ENCODE measurements at places on chromosomes 3 and 15.

- DNase-seq, result no peak
Measured at GRCh38 chr15:33448961-33449606, 138.3 kb downstream of the RYR3 start.

GRCh38 chr3:66394019-66394752 lies 106.6 kb downstream of the LRIG1 start:
- DNase-seq, result peak; percentile 28

DNA sequence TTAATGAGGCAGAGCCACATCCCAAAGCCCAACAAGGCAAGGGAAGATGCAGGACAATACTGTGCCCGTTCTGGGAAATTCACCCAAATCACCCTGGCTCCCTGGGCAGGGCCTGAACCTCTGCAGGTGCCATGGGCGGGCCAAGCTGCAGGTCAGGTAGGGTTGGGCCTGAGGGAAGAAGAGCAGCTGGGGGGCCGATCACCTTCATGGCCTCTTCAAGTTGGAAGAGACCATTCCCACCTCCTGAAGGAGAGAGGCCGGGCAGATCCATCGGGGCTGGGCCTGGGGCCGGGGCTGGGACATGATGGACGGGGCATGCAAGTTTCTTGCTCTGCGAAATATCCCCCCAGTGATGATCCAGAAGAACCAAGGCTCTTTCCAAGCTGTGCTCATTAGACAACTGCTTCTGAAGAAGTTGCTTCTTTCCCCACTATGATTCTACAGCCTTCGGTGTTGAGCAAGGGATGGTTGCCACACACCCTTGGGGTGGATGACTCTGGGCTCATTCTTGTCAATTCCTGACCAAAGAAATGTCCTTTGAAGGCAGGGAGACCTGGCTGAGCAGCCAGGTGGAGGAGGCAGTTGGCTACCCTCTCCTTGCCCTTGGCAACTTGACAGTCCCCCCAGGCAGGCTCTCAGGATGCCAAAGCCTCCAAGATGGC lies 38.2 kb downstream of the KLHL25 start:
- no peak for DNase-seq

DNA sequence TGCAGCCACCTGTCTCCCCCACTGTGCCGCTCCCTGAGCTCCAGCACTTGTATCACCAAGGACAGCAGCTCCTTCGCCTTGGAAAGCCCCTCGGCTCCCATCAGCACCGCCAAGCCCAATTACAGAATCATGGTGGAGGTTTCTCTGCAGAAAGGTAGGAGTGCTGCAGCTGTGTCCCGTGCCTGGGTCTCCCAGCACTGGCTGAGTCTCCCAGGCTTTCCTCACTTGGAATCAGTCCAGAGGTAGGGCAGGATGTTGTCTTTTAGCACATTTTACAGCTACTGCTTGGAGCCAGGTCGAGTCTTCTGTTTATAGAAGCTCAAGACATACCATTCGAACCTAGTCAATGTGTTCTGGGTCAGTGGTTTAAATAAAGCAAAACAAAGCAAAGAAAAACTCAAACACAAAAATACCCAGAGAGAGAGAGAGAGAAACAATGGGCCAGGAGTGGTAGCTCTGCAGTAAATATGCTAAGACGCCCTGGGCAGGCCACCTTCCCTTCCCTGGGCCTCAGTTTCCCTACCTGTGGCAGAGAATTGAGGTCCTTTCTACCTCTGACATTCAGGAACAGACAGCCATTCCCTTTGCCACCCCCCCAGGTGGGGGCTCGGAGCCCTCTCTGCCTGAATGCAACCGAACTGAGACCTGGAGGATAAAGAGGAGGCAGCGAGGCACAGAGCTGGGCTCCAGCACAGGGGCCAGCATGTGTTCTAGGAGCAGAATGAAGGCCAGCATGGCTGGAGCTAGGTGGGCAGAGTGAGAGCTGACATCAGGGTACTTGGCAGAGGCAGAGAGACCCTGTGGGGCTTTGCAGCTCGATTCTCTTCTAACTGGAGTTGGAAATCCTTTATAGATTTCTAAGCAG lies 44.1 kb downstream of the STARD5 start:
- no peak for DNase-seq

GRCh38 chr3:65761446-65762234 lies 277.1 kb downstream of the MAGI1 start:
- no peak for DNase-seq

GRCh38 chr3:40172560-40172959 lies 136.9 kb upstream of the EIF1B start:
- DNase-seq, result no peak

DNA sequence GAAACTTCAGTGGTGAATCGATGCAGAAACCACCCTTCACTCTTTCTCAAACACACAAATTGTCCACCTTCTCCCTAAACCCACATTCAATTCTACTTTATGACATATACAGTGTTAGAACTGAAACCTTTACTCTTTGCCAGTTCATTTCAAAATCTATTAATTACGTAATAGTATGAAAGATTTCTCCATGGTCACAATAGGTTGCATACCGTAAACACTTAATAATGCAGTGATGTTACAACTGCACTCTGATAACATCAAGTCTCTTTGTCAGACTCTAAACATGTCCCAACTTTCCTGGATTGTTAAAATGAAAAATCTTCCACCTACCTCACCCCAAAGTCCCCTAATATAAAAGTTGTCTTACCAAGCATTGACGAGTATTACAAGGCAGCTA lies 111.8 kb upstream of the PROK2 start:
- no peak for DNase-seq

GRCh38 chr3:70281663-70282062 lies 30.8 kb downstream of the MDFIC2 start:
- no peak for DNase-seq
